ENCODE measurements at places on chromosomes 5 and 9.

DNA sequence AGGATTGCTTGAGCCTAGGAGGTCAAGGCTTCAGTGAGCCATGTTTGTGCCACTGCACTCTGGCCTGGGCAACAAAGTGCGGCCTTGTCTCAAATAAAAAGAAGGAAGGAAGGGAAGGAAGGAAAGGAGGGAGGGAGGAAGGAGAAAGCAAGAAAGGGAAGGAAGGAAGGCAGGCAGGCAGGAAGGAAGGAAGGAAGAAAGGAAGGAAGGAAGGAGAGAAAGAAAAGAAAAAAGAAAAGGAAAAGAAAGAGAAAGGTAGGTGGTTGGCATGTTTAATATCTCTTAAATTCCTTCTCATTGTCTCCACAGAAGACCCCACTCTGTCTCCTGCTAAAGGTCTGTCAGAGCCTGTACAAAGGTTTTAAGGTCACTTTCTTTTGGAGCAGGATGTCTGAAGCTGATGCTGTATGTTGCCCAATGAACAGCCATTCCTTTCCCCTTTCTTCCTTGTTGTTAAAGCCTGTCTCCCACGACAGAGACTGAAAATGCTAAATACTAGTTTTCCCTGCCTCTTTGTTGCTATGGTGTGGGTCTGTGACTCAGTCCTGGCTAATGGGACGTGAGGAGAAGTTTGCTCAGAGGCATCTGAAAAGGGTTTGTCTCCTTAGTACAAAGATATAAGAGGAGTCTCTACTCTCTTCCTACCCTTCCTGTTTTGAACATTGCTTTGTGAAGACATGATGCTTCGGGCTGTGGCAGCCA, 213.3 kb downstream of the PCSK1 start:
- no peak for DNase-seq

GRCh38 chr5:164614707-164615106, 1109.3 kb downstream of the MAT2B start:
- no peak for DNase-seq

DNA sequence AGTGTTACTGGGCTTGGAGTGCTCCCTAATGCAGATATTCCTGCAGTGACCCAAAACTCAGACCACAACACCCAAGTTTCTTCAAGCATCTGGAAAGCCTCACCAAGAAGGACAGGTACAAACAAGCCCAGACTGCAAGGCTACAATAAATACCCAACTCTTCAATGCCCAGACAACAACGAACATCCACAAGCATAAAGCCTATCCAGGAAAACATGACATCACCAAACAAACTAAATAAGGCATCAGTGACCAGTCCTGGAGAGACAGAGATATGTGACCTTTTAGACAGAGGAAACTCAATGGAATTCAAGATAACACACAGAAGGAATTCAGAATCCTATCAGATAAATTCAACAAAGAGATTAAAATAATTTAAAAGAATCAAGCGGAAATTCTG, 605.6 kb downstream of the PDE4D start:
- no peak for DNase-seq

DNA sequence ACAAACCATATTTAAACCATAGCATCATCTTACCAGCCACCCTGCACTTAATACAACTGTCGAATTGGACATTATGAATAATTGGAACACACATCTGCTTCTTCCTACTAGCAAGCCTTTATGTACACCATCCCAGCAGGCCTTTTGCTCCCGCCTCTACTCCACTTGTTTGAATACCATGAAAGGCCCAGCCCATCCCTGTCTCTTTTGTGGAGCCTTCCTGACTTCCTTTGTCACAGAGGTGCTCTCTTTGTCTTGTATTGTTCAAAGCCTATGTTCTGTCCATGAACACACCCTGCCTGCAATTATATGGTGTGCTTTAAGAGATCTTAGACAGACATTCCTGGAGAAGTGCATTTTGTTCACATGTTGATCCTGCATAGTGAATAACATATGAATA, 465.7 kb downstream of the DIRAS2 start:
- no peak for DNase-seq

GRCh38 chr9:92159058-92159457, 43.8 kb upstream of the SPTLC1 start:
- DNase-seq: no peak

DNA sequence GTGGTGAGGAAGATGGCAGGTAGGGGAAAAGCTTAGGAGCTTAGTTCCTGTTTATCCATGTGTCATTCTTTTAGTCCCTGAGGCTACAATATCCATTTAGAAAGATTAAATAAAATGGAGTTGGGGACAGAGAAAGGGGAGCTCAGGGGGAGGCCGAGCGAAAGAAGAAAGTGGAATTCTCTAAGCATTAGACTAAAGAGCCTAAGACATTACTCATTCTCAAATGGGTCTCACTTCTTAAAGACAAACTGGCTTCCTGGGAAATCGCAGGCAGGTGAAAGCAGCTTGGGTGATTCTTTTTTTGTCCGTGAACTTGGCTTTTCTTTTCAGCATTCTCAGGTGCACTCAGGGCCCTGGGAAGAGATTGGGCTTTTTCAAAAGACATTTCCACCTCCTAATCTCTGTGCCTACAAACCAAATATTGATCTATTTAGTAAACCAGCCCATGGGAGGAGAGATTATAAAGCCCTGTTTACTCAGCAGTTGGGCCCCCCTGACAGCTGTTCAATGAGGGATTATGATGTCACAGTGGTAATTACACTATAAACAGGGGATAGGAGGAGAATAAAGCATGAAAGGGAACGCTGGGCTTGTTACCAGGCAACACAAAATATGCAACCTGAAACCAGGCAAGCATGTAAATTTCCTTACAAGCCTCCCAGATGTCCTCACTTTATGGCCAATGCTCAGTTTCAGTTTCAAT, 584.0 kb downstream of the ACTL7B start:
- DNase-seq: peak; percentile 23
